Activated CD8-positive, alpha-beta memory T cell treated with anti-CD3 and anti-CD28 coated beads for 48 hours (primary cell): ENCODE measurements at places on chromosomes 1 and 21.

- DNase-seq = no peak
These were observed 87.8 kb downstream of the ERG start for GRCh38 chr21:38410466-38410865.

DNA sequence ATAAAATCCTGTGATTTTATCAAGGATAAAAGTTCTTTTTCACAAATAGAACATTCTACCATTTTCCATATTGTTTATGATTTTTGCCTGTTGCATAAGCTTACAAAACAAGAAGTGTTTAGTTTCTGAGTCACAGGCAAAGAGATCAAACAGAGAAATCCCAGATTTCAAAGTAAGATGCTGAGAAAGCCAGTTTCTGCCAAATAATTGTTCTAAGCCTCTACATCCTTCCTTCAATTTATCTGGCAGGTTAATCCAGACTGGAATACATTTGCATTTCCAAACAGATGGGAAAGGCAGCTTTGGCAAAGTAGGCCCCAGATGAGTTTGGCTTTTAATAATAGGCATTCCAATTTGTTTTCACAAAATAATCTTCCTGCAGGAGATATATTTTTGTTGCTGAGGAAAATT lies 2.5 kb downstream of the SLC1A7 start:
- DNase-seq = no peak

DNA sequence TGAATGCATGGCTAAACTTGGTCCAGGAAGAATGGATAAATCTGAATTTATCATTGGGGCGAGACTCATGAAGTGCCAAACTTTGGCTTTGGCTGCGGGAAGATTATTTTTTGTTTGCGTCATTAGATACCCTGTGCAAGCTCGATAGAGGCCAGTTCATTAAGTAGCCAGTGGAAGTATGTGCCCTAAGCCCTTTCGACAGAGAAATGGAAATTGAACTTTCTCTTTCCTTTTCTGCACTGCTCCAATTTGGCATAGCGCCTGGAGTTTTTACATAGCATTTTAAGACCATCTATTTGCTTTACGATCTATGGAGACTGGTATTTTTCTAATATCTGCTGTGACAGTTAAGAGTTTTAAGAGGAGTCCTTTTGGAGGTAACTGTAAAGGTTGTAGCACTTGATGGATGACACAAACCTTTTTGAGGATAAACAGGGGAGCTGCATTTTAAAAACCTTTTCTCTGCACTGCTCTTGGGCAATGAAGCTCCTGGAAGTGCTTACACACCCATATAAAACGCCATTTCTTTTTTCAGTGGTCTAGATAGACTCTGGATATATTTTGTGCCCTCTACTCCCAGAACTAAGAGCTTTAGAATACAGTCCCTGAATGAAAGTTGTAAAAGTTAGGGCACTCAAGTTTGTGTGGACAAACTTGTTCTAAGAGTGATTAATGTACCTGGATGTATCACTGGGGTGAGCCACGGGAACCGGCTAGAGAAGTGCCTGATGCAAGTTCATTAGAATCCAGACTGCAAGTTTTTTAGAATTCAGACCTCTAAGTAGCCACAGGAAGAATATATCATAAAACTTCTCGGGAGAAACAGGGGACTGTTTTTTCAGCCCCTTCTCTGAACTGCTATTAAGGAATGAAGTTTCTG lies 41.3 kb upstream of the CFHR3 start:
- no peak for DNase-seq

DNA sequence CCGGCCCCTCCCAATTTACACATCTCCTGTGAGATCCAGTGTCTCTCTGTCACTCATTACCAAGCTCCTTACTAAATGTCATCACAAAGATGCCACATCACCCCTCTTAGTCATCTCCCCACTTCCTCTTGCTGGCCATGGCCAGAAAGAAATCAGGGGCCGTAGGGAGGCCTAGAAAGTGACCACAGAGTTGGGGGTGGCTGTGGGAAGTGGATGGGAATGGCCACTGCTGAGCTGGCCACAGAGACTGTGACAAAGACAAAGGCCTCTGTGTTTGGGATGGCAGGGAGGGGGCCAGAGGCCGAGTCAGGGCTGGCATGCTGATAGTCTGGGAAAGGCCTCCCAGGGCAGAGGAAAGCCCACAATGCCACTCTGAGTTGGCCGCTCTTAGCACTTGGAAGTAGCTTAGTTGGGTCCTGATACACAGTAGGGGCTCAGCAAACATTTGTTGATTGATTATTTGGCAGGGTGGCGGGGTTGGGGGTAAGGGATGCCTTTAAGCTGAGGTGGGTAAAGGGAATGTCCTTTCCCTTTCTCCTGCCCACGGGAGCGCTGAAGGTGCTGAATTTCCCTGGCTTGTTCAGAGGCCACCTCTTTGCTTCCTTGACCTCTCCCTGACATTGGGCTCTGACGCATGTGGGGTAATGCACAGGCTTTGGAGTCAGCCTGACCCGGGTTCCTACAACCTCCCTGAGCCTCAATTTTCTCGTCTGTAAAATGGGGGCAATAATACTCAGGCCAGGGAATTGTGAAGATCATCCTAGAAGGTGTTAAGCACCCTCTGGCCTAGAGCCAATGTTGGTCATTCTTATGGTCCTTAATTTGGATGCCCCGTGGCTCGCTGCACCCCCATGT lies 13.2 kb downstream of the NAV1 start:
- DNase-seq = no peak

GRCh38 chr21:37835481-37835880 lies 80.8 kb downstream of the KCNJ6 start:
- DNase-seq = no peak

DNA sequence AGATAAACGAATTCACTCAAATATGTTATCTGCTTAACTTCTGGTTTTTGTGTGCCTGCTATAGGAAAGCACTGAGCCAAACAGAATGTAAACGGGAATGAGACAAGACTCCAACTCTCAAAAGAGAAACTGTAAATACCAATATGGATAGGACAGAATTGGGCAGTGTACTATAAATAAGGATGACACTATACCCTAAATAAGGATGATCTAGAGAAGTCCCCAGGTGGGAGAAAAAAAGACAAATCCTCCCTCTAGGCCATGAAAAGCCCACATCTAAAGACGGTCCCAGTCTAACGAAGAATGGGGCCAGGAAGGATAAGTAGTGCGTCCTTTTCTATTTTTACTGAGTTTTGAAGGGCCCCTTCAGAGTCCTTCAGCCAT lies 1.5 kb upstream of the GABPB2 start:
- no peak for DNase-seq

DNA sequence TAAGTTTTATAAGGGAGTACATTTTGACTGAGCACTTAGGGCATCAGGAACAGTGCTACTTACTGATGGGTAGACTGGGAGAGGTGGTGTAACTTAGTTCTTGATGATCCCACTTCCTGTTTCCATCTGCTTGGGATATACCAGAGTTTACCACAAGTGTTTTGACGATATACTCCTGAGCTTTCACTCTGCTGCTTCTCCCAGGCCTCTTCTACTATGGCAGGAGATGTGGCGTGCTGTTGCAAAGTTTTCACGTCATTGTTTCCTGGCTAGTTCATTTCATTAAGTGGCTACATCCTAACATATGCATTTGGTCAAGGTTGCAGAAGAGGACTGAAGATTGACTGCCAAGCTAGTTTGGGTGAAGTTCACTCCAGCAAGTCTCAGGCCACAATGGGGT lies 41.3 kb upstream of the LAMC2 start:
- DNase-seq = no peak

DNA sequence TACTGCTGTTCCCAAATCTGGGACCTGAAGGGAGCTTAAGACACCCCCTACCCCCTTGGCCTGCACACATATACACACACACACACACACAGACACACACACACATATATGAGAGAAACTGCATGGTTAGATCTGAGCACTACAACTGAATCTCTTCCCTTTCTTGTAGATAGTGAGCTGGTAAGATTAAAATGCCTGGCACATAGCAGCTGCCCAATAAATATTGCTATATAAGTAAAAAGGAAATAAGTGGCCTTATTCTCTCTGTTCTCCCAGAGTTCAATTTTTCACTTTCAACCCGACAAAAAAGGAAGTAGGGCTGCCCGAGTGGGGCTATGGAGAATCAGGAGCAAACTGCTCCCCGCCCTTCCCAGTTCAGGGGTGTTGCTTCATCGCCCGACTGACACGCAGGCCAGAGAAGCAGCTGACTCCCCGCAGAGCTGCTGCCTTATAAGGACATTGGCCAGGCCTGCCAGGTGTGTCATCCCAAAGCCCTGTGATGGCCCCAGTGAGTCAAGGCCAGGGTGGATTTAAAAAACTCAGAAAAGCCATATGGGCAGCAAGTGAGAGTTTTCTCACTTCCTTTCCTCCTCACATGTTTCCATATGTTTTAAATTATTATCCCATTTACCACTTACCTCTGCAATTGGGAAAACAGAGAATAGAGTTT lies 106.5 kb upstream of the SLC44A3 start:
- no peak for DNase-seq

DNA sequence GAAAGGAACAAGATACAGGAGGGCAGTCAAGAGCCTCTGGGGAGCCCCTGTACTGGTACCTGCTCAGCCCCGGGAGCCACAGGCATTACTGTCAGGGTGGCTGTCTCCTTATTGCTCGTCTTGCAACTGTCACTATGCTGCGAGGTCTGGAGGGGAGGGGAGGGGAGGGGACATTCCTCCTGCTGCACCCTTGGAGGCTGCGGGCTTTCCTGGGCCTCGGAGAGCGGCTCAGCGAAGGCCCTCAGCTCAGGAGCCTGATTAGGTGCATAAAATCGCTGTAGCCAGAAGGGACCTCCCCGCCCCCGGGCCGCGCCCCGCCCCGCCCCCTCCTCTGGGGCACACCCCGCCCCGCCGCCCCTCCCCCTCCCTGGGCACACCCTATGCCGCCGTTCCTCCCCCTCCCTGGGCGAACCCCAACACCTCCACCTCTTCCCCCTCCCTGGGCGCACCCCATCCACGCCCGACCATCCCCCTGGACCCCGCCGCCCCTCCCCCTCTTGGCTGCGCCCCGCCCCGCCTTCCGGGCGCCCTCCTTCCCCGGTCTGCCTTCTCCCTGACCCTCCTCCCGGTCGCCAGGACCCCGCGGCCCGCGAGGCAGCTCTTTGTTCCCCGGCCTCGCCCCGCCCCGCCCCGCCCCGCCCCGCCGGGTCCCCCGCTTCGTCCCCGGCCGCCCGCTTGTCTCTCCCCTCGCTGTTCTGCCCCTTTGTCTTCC lies 35.5 kb downstream of the CACHD1 start:
- peak; percentile 3 for DNase-seq

DNA sequence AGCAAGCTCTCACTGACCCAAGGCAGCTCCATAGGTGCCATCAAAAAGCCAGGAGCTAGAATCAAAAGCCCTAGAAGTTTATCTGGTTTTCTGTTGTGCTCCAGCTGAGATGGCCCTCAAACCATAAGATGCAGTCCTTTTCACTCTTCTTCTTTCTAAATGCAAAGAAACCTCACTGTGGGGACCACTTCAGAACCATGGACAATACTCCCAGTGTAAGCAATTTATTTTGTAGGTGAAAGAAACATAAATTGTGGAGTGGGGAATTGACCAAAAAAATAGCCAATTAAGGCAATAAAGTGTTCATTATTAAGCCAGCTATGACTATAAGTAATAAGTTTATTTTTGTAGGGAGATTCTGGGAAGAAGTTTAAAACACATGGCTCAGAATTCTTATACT lies 1399.9 kb downstream of the PLA2G4A start:
- no peak for DNase-seq

DNA sequence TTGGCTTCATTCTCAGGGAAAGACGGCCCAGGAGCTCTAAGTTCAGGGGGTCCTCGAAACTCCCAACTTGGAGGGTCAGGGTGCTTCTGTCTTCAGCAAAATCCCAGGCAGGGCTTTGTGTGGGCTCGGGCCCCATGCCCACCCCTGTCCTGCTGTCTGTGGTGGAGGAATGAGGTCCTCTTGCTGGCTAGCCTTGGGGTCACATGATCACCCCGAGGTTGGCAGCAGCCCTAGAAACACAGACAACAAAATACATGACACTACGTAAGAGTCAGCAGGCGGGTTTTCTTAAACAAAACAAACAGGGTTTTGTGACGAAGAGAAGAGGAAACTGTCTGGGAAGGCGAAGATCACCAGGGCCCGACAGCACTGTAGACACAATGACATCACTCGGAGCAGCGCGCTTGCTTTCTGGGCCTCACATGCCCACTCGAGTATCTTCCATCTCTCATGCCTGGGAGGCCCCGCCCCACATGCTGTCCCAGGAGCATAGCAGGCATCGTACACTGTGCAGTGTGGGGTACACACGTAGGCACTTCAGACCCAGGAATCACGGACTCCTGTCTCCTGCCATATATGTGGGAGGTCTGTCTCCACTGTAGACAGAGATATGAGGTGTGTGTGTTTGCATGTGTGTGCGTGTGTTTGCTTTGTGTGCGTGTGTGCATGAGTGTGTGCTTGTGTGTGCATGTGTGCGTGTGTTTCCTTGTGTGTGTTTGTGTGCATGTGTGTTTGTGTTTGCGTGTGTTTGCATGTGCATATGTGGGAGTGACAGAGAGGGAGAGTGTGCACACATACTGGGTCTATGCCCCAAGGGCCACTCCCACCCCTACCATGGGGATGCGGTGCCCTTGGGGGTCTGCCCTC lies 94.7 kb downstream of the SIK1 start:
- DNase-seq = no peak

DNA sequence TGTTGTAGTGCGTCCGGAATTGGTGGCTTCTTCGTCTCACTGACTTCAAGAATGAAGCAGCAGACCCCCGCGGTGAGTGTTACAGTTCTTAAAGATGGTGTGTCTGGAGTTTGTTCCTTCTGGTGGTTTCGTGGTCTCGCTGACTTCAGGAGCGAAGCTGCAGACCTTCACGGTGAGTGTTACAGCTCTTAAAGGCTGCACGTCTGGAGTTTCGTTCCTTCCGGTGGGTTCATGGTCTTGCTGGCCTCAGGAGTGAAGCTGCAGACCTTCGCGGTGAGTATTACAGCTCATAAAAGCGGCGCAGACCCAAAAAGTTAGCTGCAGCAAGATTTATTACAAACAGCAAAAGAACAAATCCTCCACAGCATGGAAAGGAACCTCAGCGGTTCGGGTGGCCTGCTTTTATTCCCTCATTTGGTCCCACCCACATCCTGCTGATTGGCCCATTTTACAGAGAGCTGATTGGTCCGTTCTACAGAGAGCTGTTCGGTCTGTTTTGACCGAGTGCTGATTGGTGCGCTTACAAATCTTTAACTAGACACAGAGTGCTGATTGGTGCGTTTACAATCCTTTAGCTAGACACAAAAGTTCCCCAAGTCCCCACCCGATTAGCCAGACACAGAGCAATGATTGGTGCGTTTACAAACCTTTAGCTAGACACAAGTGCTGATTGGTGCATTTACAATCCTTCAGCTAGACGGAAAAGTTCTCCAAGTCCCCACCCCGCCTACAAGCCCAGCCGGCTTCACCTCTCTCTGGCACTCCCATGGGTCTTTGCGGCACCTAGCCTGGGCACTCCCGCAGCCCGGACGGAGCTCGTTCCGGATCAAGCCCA lies 49.6 kb upstream of the KRTAP19-8 start:
- no peak for DNase-seq
